ENCODE measurements at places on chromosomes 4 and X.

DNA sequence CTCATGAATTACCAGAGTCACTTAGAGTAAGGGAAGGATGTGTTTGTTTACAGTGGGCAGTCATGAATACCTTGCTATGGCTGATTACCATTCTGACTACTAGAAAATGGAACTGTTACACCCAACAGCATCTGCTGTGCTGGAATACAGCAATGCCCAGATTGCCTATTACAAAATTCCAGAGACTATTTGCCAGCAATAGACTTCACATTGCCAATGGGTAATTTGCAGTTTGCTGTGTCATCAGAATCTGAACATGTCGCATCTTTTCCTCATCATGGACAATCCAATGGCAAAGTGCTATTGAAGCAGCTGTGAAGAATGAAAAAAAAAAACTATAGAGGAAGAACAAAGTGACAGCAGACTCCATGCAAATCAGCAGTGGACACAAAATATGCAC is 356.6 kb downstream of the CXXC4 start:
- DNase-seq = no peak

- DNase-seq = no peak
These were observed 107.9 kb downstream of the PALLD start for GRCh38 chr4:168604496-168605373.

GRCh38 chr4:153950100-153950979 is 161.5 kb upstream of the SFRP2 start:
- DNase-seq = peak; percentile 4

DNA sequence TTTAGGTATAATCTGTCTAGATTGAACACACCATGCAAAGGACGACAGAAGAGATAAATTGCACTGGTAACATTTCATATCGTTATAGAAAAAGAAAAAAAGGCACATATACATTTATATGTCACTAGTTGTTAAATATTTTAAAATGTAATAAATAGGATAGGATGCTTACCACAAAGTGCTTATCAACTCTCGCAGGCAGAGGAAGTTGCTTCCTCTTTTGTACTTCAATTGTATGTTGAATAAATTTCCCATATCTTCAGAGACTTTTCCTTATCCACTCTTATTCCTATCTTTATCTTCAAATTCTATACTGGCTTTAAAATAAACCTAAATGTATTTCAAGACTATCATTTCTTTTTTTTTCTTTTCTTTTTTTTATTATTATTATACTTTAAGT is 163.3 kb upstream of the SPOCK3 start:
- DNase-seq = no peak

DNA sequence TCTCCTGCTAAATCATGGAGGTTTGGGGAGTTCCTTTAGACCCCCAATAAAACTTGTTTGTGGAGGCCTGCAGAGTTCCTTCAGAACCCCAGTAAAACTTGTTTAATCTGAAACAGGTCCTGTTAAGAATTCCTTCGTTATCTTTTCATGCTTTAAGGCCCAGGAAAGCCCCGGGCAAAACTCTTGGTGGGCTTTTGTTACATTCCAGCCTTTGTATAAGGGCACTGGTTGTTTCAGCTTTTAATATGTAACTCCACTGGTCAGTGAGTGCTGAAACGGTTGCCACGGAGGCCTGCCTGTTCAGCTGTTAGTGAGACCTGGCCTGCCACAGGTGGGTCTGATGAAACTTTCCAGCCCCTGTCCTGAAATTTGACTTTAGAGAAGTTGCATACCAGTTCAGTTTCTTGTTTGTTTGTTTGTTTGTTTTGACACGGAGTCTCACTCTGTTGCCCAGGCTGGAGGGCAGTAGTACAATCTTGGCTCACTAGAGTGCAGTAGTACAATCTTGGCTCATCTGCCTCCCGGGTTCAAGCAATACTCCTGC is 12.4 kb upstream of the DHRSX start:
- no peak for DNase-seq

DNA sequence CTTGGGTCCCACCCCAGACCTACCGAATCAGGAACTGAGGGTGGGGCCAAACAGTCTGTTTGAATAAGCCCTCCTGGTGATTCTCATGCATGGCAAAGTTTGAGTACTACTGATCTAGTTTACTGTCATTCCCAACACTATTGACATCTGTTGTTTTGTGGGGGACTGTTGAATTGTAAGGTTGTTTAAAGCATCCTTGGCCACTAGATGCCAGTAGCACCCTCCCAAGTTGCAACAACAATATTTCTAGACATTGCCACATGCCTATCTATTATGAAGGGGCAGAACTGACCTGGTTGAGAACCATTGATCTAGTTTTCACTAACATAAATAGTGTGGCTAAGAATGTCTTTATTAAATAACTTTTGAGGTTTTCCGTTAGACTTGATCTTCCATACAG is 15.1 kb downstream of the TAF9B start:
- DNase-seq = peak; percentile 20

DNA sequence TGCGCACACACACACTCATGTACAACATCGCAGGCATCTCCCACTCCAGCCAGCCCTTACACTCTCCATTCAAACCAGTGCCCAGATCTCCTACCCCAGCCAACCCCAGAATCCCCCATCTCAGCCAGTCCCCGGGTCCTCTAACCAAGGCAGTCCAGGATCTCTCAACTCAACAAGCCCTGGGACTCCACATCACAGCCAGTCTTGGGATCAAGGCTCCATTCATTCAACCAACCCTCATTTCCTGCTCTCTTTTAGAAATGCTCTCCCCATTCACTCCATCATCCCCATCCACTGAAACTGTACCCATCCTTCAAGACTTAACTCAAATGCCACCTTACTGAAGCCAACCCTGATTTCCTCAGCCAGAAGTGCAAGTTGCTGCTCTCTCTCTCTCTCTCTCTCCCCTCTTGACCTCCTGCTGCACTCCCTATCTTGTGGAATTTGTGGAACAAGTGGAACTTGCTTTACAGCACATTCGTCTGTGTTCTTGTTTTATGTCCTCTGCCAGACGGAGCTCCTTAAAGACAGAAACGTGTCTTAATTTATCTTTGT is 40.6 kb upstream of the IQSEC2 start:
- DNase-seq = no peak

GRCh38 chr4:77151241-77151640 is 5.8 kb upstream of the CCNG2 start:
- peak; percentile 27 for DNase-seq

DNA sequence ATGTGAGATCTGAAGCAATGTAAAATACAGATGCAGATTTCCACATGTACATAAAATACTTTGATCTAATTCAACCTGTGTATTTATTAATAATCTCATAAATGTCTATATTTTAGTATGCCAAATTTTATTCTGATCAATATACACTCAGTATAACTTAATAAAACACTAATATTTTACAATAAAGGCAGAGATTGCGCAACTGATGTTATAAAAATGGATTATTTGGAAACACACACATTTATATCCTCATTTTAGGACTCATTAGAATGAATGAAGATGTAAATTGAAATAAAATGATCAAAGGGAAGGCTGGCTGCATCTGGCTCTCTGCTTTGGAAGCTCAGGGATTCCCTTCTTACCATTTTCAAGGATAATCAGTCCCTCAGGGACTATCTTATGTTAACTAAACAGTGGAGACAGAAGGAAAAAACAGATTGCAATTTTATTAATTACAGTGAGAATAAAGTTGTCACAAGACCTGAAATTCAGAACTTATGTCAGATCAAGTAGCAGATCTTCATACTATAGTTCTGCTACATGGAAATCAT is 900.9 kb upstream of the EPHA5 start:
- no peak for DNase-seq

GRCh38 chr4:62544428-62544827 is 1344.3 kb downstream of the ADGRL3 start:
- no peak for DNase-seq
